Stimulated activated CD4-positive, alpha-beta T cell treated with anti-CD3 and anti-CD28 coated beads, Interleukin-12 subunit alpha, Interleukin-12 subunit beta, amount 100 ng/mL, for 48 hours (primary cell): ENCODE measurements at places on chromosomes 16 and 17.
A peak's percentile ranks its signal among the peaks of the same experiment; 100 is the strongest.

DNA sequence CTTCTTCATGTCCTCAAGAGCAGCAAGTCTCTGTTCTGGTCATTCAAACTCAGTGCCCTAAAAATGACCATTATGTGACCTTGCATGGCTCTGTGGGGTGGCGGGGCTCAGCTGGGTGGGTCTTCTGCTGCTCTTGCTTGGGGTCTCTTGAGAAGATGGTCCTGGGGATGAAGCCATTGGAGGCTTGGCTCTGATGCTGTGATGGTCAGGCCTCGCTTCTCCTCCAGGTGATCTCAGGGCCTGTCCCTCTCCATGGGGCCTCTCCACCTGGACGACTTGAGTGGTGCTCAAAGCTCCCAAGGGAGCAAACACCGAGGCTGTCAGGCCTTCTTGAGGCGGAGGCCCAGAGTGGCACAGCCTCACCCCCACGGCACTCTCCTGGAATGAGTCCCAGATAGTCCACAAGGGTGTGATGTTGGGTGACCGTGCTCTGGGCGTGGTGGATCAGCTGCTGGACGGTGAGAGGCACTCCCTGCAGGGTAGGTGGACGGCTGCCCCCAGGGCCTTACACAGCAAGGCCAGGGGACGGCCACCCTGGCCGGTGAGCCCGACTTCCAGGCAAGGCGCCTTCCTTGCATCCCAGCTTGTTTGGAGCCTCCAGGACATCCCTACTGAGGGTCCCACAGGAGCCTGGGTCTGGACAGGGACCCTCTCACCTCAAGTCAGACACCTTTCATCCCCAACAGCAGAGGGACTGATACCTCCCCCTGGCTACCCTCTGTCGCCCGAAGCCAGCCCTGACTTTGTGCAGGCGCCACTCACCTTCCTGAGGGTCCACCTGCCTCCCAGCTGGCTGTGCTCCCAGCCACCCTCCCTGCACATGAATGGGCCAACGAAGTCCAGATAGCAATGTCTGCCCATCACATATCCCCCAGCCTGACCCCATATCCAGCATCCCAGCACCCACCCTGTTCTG lies 48.7 kb downstream of the USP22 start:
- no peak for DNase-seq

- peak; percentile 36 for DNase-seq
These were observed 79.6 kb upstream of the ATP2A3 start for GRCh38 chr17:4043862-4044261.

DNA sequence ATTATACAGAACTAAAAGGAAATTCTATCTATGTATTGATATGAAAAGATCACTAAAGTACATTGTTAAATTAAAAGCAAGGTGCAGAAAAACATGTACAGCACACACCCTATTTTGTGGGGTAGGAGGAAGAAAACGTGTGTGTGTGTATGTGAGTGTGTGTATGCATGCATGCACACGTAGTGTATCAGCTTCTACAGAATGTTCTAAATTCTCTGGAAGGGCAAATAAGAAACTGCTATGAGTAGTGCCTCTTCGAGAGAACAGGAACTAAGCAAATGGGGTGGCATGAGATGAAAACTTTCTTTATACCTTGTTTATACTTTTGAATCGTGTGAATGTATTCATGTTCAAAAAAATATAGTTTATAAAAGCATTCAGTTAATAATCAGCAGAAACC lies 58.9 kb downstream of the TMC6 start:
- no peak for DNase-seq

DNA sequence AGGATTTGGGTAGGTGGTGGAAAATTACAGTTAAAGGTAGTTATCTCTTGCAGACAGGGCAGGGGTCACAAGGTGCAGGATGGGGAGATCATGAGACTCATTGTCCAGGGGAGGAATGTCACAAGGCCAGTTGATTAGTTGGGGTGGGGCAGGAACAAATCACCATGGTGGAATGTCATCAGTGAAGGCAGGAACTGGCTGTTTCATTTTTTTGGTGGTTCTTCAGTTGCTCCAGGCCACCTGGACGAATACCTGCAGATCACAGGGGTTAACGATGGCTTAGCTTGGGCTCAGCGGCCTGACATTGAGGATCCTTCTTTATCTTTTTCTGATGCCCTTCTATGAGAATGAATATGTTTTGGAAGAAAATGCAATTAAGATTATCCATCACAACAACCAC lies 87.1 kb downstream of the KPNA2 start:
- DNase-seq = no peak

DNA sequence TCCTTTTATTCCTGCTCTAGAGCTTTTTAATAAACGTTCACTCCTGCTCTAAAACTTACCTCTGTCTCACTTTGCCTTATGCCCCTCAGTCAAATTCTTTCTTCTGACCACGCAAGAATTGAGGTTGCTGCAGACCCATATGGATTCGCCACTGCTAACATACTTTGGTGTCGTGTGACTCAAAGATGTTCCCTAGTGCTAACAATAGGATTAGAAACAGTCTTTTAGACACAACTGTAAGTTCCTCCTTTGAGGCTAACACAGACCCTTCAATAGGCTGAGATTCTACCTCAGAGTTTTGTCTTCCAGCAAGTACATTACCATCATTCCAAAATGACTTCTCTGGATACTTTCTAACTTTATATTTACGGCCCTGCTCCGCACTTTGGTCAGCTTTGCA lies 149.5 kb upstream of the COX10 start:
- DNase-seq = no peak

- DNase-seq = peak; percentile 40
These were observed 6.0 kb upstream of the GLIS2 start for GRCh38 chr16:4309833-4310266.

- no peak for DNase-seq
These were observed 99.5 kb upstream of the AXIN2 start for GRCh38 chr17:65660947-65661346.

DNA sequence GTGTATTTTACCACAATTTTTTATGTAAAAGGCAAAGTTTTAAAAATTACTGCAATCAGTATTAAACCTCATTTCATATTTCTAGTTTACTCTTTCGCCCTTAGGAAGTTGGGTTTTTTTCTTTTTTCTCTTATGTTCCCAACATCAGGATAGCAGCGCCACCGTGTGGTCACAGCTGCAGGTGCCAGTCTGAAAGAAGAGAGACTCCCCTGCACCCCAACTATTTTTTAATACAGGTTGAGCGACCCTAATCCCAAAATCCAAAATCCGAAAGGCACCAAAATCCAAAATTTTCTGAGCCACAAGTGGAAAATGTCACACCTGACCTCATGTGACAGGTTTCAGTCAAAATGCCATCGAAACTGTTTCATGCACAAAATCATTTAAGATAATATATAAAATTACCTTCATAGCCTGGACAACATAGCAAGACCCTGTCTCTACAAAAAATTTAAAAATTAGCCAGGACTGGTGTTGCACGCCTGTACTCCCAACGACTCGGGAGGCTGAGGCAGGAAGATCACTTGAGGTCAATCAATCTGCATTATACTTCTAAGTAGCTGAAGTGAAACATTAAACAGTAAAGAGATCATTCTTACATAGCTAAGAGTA lies 21.8 kb upstream of the ASGR2 start:
- peak; percentile 53 for DNase-seq

GRCh38 chr17:48241770-48242497 lies 134.4 kb downstream of the SNX11 start:
- DNase-seq = no peak

DNA sequence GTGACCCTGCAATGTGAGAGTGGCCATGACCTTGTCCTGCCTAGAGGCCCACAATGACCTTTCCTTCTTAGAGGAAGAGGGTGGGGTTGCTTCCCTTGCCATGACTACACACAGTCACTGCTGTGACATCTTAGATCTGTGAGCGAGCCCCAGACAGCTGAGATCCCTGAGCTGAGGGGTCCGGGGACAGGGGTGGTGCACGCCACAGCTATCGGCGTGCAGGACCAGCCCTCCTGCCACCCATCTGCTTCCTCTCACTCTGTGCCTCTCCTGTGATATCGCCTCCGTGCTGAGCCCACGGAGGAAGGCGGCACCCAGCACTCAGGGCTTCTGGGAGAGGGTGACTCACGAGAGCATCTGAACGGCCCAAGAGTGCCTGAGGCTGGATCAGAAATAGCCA lies 35.2 kb downstream of the KIAA0513 start:
- DNase-seq = no peak

GRCh38 chr16:78994135-78994745 lies 606.3 kb downstream of the MAF start:
- no peak for DNase-seq

DNA sequence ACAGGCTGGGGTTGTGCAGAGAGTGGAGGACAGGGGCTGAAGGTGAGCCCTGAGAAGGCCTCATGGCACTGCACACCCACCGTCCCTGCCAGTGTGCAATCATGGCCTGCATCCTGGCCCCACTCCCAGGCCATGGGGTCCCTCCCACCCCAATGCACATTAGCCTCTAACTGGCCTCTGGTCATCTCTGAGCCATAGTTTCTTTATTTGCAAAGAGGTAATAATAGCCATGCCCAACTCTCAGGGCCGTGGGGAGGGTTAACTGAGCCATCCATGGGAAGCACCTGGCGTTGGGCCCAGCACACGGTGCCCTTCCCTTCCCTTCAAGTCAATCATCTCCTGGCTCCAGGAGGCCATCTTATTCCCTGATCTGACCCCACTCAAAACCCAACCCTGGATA lies 10.8 kb upstream of the ITGA3 start:
- DNase-seq = no peak

DNA sequence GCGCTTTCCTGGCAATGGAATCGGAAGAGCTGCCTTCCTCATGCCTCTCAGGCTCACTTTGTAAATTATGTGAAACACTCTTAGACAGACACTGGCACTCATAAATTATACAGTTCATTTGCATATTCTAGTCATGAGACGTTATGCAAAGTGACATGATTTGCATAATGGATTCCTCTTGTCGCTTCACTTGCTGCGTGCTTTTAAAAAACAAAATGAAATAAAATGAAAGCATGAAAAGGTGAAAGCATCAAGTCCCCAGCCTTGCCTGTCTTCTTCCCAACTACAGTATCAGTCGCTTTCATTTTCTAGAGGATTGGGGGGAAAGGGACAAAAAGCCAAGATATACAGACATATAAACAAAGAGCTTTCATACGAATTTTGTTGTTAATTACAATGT lies 252.8 kb upstream of the PMFBP1 start:
- DNase-seq = no peak

DNA sequence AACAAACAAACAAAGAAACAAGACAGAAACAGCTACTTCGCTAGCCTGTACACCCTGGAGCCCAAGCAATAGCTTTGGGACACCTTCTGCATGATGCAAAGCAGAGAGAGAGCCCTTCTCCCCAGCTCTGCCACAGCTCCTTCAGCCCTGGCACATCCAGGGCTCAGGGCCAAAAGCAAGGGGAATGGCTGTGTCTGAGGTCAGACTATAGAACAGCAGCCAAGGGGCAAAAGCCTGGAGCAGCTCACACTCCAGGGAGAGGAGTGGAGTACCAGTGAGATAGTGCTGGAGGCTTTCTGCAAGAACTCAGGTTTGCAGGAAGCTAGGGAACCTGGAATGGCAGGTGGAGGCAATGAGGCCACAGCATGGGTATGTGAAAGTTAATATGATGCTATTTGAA lies 11.6 kb upstream of the SEPHS2 start:
- no peak for DNase-seq

GRCh38 chr17:69495787-69496186 lies 81.3 kb downstream of the MAP2K6 start:
- DNase-seq = no peak

DNA sequence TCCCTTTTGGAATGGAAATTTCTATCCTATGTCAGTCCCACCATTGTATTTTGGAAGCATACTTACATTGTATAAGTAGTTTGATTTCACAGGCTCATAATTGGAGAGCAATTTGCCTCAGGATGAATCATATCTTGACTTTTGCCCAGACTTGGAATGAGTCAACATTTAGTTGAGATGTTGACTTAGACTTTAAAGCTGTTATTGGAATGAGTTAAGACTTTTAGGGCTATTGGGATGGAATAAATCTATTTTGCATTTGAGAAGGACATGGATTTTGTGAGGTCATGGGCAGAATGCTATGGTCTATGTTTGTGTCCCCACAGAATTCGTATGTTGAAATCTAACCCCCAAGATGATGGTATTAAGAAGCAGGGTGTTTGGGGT lies 12.2 kb upstream of the ZNF594 start:
- DNase-seq = no peak

- DNase-seq = no peak
These were observed 239.4 kb upstream of the TBX2 start for GRCh38 chr17:61160204-61160603.

DNA sequence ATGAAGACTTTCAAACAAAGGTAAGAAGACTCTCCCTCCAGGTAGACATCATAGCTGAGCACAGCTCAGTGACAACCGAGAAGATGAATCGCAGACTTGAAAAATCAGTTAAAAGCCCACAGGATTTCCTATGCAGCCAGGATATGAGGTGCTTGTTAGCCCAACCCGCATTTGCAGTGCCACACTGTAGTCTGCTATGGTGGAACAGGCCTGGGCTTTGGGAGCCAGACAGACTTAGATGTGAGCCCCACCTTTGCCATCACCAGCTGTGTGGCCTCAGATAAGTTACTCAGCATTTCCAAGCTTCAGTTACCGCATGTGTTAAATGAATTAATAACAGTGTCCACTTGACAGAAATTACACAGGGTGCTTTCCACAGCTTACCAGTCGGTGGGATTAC lies 204.4 kb upstream of the HS3ST3A1 start:
- DNase-seq = no peak

- no peak for DNase-seq
These were observed 10.7 kb upstream of the LCAT start for GRCh38 chr16:67954421-67955196.
